ENCODE measurements at places on chromosomes 3 and 15. TPM values are rescaled to one million over a fixed set of nuclear protein-coding genes. Genes with fewer than 3 reads are reported as not detected.

GOLGA6A gene
- total RNA-seq = 0.06 TPM

ANKRD34C gene
- total RNA-seq = not detected

PLCB2 gene
- 1.3 TPM for total RNA-seq

PGBD4 gene
- total RNA-seq = 1.4 TPM

CD200R1L gene
- not detected for total RNA-seq

C3orf70 gene
- 3.6 TPM for total RNA-seq

CPLX3 gene
- not detected for total RNA-seq

SI gene
- not detected for total RNA-seq

SH2D7 gene
- total RNA-seq = not detected

CLRN1 gene
- not detected for total RNA-seq

- no peak for DNase-seq
These were observed 329.7 kb downstream of the RORA start for GRCh38 chr15:60899322-60899966.

GRCh38 chr3:138434276-138434874, at the start of gene ESYT3:
ESYT3 (plus strand) TSS chr3:138434616; CDS start chr3:138434799, 183 bp downstream.
- peak; percentile 72 for DNase-seq

DNA sequence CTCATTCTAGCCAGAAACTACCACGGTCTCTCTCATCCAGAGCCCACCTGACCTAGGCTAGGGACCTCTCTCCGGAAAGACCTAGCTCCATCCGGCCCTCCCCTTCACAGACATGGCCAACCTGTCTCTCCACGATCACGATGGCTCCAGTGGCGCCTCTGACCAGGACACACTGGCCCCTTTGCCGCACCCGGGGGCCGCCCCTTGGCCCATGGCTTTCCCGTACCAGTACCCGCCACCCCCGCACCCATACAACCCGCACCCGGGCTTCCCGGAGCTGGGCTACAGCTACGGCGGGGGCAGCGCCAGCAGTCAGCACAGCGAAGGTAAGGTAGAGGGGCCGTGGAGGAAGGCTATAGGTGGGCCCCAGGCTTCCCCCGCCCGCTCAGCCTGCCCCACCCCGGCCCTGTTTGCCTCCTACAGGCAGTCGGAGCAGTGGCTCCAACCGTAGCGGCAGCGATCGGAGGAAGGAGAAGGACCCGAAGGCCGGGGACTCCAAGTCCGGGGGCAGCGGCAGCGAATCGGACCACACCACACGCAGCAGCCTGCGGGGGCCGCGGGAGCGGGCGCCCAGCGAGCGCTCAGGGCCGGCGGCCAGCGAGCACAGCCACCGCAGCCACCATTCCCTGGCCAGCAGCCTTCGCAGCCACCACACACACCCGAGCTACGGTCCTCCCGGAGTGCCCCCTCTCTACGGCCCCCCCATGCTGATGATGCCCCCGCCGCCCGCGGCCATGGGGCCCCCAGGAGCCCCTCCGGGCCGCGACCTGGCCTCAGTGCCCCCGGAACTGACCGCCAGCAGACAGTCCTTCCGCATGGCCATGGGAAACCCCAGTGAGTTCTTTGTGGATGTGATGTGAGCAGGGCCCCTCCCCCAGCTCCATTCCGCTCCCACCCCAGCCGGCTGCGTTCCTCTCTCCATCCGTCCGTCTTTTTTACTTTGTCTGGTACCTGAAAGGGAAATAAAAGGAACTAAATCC, 4.5 kb upstream of the AP2M1 start:
- no peak for DNase-seq

DNA sequence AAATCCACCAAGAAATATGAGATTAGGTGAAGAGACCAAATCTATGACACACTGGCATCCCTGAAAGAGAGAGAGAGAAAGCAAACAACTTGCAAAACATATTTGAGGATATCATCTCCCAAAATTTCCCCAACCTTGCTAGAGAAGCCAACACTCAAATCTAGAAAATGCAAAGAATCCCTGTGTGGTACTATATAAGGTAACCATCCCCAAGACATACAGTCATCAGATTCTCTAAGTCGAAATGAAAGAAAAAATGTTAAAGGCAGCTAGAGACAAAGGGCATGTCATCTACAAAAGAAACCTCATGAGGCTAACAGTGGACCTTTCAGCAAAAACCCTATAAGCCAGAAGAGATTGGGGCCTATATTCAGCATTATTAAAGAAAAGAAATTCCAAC, 622.1 kb upstream of the LMCD1 start:
- DNase-seq = no peak

DNA sequence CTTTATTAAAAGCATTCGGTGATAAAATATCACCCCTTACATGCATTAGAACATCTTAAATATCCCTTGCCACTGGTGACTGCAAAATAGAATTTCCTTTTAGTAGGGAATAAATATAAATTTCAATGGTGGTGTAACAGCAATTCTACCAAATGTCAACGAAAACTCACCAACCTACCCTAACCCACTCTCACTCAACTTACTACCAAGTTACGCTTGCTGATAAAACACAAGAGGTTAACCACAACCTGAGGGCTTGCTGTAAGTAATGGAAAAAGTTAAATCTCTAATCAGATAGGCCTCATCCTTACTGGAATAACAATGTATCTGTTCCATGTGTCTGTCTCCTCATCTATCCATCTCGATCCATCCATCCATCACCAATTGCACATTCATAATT, 274.7 kb downstream of the FOXP1 start:
- DNase-seq = no peak

- DNase-seq = no peak
These were observed 50.3 kb upstream of the ATG7 start for GRCh38 chr3:11221818-11222415.

DNA sequence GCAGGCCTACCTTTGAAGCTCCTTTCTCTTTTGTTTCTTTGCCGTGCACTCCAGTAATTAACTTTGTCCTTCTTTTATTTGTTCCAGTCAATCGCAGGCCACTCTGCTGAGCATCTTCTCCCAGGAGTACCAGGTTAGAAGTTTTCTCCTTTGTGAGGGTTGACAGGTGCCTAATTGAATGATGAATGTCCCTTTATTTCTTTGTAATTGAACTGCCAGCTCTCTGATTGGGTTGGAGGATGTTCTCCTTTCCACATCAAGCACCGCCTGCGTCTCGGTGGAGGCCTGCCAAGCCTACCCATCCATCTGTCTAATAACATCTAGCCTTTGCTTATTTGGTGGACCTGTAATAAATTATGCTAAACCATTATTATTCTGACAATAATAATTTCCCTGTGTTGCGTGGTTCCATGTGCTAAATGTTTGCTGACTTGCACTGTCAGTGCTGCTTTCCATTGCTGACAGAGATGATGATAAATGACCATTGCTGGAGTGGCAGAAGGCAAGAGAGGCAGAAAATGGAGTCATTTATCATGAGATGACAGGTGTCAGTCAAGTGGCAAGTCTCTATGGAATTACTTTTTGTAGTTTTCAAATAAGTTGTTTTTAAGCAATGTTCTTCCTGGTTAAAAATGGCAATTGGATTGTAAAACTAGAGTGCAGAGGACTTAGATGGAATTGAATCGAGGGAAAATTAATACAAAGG, 64.9 kb downstream of the CDIN1 start:
- DNase-seq = no peak

DNA sequence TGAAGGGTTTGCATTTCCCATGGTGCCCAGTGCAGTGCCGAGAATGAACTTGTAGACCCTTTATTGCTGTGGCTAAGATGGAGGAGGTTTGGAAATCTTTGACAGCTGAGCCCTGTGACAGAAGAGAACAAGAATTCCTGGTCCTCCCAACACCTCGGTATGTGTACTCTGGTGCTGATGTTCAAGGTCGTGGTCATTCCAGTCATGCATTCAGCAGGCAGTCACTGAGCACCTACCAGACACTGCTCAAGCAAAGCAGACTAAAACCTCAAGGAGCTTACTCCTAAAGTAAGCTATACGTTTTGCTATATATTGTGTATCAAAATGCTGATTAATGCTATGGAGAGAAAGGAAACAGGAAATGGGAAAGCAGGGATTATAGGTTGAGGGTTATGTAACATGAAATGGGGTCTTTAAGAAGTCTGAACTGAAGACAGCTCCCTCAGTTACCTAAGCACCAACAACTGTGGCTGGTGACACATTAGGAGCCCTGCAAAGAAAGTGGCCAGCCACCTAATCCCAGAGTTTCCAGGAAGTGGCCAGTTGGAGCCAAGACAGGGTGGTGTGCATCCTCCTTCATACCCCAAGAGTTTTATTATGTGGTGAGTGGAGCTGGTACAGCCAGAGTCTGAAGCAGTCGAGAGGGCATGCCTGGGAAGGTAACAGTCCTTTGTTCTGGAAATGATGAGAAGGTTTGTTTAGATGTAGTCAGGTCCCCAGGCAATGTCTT, 65.0 kb downstream of the CCNL1 start:
- no peak for DNase-seq

DNA sequence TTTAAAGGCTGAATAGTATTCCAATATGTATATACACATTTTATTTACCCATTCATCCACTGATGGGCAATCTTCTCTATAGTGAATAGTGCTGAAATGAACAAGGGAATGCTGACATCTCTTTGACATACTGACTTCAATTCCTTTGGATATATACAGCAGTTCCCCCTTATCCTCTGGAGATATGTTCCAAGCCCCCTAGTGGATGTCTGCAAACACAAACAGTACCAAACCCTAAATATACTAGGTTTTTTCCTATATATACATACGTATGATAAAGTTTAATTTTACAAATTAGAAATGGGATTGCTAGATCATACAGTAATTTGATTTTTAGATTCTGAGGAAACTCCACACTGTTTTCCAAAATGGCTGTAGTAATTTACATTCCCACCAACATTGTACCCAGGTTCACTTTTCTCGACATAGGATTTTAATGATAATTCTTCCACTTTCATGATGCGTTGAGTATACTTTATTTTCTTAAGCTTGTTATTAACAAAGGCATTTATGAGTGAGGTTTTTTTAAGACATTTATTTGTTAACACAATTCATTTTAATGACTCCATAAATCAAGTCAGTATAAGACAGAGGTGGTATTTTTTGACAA, 38.2 kb downstream of the VPS13C start:
- DNase-seq = no peak

DNA sequence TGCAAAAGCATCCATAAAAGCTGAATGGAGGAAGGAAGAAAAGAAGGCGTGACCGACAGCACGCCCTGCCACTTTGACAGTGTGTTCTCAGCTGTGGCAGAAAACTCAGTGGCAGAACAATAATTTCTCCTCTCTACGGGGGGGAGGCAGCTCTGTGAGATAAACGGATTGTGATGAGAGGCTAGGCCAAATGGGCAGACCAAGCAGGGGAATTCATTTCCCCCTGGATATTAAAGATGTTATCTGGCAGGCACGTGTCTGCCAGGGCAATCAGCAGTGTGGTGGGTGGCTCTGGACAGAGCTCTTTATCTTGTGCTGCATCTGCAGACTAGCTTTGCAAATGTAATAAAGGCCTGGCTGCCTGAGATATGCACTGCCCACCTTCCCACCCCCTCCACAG, 1.9 kb upstream of the RMDN3 start:
- no peak for DNase-seq

DNA sequence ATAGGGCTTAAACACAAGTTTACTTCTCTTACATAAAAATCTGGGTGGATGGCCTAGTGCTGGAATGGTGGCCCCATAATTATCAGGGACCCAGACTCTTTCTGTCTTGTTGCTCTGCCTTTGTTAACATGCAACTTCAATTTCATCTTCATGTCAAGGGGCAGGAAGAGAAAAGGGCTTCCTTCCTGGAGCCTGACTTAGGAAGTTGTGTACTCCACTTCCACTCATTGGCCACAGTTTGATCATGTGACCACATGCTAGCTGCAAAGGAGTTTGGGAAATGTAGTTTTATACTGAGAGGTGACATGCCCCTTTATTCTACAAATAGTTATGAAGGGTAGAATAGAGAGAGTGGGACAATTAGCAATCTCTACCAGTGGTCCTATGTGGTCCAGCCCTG, 39.3 kb downstream of the RHCG start:
- DNase-seq = peak; percentile 39

- peak; percentile 100 for DNase-seq
These were observed at the start of gene LEO1 for GRCh38 chr15:51971375-51972133. LEO1 (minus strand) TSS chr15:51971778; CDS start chr15:51971745, 33 bp downstream.

DNA sequence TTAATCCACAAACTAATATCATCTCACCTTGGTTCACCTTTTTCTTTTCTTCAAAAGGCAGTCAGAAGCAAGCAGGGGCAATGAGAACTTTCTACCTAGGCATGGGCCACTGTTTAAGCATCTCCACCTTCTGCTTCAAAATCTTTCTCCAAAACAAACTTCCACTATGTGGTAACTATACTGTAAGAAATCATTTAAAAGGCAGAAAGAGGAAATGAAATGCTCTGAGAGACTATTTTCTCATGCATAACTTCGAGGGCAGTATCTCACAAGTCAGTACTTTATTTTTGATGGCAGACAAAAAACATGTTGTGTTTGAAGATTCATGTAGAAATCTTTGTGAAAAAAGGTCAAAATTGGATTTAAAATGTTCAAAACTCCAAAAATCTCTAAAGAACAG, 419.7 kb downstream of the ZBTB20 start:
- no peak for DNase-seq

DNA sequence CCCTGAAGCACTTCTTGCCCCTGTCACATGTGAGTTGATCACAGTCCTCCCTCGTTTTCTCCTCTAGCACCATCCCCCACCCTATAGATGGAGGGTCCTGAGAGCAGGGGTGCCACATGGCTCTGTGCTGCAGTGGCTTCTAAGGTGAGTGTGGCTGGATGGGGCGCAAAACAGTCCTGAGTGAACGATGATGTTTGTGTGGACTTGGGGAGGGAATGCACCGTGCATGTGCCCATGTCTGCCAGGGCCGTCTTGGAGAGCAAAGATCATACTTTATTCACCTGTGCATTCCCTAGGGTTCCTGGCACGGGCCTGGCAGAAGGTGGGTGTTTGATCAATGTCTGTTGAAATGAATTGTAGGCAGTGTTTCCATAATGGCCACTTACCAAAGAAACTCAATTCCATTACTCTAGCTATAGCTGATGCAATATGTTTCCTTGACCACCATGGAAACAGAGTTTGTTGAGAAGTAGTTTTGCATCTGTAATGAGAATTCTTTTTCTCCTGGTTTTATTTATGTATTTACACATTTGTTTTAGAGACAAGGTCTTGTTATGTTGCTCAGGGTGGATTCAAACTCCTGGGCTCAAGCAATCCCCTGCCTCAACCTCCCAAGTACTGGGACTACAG, 58.0 kb downstream of the ABTB1 start:
- no peak for DNase-seq

- DNase-seq = no peak
These were observed 30.7 kb upstream of the USP3 start for GRCh38 chr15:63473749-63473998.

GRCh38 chr3:6640907-6641306, 220.0 kb upstream of the GRM7 start:
- DNase-seq = no peak

DNA sequence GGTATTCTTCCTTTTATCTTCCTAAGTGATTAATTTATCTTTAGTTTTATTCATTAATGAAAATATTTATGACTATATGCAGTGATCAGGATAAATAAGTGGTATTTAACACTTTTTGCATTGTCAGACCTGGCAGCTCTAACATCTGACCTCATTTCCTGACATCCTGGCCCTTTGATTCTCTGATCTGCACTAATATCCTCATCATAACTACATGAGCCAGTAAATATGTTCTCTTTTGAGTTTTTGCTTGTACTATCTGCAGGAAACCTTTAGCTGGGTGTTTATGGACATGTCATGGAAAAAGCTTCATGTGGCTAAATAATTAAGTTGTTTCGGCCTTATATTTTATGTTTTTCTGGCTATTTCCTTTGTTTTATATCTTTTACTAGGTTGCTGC, 10.5 kb downstream of the NKTR start:
- DNase-seq = no peak

Measured in Daoy (cell line).